Pulmonary artery endothelial cell (primary cell): ENCODE measurements at places on chromosomes 5 and 9. TPM values are rescaled to one million over a fixed set of nuclear protein-coding genes. Genes with fewer than 3 reads are reported as not detected.

The KLF4 gene
- 1.1 and 1.6 TPM in 2 replicates for total RNA-seq

The LCP2 gene
- not detected in 2 replicates for total RNA-seq

The ORM2 gene
- total RNA-seq, result not detected in 2 replicates

The PRELID2 gene
- total RNA-seq, result 32.3 and 32.6 TPM in 2 replicates

The LHX3 gene
- total RNA-seq, result not detected in 2 replicates

The WNT8A gene
- not detected in 2 replicates for total RNA-seq

The PCDHB9 gene
- 0.04 and 0.07 TPM in 2 replicates for total RNA-seq

The SMIM32 gene
- not detected in 2 replicates for total RNA-seq

The SPINK14 gene
- not detected in 2 replicates for total RNA-seq
